Daoy (cell line): ENCODE measurements at places on chromosomes 1 and 21. TPM values are rescaled to one million over a fixed set of nuclear protein-coding genes. Genes with fewer than 3 reads are reported as not detected.

DNA sequence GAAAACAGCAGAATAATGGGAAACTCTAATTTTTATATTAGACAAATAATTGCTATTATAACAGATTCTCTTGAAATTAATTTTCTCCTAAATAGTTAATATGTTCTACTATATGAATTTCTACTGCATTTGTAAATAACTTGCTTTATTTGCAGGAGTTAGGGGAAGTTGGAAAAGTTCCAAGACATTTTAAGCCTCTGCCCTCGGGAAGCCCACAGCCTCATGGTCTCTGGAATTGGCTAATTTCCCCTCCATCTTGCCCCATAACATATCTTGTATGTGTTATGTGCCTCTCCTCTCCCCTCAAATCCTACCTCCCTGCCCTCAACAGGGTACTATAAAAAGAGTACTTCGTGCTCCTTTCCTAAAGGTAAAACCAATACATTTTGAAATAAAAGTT, 271.4 kb upstream of the NR5A2 start:
- DNase-seq: no peak

- DNase-seq: peak; percentile 74
Observed at GRCh38 chr1:36653850-36654249, 171.1 kb upstream of the CSF3R start.

DNA sequence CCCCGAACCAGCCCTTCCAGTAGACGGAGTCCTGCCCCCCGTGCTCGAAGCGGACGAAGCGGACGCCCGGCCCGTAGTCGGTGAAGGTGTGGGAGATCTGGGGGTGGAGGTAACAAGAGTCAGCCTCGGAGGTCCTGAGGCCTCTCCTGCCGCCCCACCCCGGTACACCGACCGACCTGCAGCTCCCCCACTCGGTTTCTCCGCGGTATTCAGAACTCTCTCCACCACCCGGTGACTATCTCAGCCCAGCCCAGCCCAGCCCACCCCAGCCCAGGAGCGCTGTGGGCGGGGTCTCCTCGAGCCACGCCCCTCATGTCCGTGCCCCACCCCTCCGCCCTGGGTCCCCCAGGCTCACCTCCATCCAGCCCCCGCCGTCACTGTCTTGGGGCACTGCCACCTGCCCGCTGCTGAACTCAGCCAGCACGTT, 5.5 kb downstream of the FBXO2 start:
- DNase-seq: peak; percentile 54

GRCh38 chr1:11925938-11926292, 312 bp downstream of the KIAA2013 start:
- DNase-seq: peak; percentile 14

DNA sequence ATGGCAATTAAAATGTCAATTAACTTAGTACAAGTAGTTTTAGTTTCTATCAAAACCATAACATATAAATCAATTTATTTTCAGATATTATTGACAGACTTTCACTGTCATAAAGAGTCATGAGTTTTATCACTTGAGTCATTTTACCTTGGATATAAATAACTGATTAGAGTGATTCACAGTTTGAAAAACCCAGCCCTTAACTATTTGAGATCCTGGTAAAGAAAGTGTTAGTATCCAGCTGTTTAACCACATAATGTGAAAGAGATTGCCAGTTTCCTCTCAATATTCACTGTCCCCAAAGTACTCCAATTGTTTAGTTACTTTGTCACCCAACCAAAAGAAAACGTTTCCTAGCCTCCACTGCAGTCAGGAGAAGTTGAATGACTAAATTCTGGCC, 91.3 kb downstream of the UCHL5 start:
- DNase-seq: no peak

DNA sequence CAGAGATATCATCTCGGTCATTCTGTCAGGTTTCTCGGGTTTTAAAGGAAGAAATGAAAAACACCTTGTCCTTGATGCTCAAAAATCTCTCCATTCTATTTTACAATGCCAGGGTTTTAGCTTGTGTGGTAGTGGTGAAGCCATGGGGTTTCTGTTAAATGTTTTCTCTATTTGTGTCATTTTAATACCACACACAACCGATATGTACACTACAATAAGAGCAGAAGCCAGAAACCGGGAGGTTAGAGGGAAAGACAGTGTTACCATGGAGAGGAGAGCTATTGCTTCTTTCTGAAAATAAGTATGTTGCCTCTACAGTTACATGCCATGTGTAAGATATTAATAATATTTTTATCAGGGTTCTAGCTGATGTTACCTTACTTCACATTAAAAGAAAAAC, 2.8 kb downstream of the SLC35D1 start:
- DNase-seq: no peak

The CASZ1 gene
- total RNA-seq: 8.5 and 9.1 TPM in 2 replicates
